ENCODE measurements at places on chromosomes 6 and 20.

- DNase-seq: no peak
These were observed 6.4 kb upstream of the PSMG4 start for GRCh38 chr6:3252369-3252768.

DNA sequence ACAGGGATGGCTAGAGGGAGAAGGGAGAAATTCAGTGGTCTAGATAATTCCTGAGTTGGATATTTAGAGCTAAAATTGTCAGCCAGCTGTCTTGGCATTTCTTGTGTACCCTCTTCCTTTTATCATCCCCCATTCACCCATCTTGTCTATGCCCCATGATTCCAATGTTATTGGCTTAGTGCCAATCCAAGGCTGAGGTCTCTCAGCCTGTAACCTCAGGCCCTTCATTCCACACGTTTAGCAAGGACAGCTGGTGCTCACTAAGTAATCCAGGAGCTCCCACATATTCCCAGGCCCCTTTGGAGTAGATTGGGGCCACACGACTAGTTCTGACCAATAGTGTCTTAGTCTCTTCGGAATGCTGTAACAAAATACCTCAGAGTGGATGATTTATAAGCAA lies 112.4 kb upstream of the ATXN1 start:
- no peak for DNase-seq

DNA sequence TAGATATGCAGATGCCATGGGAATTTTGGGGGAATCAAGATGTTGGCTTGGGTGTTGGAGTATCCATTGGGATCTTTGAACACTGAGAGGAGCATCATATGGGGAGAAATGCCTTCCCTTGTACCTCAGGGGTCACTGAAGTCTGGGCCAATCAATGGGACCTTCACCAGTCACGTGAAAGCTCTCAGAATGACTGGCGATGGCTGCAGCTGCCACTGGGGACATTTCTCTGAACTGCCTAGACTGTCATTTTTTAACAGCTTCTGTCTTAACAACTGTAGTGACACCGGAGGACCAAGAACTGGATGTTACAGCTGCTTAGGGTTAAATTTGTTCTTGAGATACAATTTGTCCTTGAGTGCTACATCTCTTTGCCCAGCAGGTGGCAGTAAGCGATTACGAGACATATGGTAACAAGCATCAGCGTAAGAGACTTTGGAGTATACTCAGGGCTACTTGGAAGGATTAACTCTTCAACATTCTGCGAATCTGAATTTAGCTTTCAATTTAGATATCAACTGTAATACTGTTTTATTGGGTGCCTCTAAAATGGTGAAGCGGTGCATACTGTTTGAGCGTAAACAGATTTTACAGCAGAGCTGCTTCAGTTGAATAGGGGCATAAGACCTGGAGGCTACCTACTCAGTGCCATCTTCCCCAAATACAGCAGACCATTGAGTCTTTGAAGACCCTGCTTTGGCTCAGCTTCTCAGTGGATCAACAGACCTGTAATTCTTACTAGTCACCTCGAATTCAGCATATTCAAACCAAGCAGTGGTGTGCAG lies 36.0 kb downstream of the CCN2 start:
- peak; percentile 43 for DNase-seq

DNA sequence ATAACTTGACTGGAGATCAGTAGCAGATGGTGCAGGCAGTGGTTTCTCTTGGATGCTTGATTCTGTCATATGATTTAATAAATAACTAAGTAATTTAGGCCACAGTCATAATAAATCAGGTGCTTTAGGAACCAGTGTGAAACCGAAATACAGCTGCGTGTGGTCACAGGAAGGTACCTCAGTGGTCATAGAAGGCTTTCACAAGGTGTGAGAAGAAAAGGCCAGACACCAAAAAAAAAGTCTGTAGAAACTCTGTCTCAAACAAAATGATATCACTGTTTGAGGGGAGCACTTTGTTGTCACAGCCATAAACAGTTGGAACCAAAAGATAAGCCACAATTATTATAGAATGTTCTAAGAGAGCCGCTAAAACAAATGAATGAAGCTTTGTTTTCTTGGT lies 56.5 kb downstream of the ARMC2 start:
- no peak for DNase-seq

DNA sequence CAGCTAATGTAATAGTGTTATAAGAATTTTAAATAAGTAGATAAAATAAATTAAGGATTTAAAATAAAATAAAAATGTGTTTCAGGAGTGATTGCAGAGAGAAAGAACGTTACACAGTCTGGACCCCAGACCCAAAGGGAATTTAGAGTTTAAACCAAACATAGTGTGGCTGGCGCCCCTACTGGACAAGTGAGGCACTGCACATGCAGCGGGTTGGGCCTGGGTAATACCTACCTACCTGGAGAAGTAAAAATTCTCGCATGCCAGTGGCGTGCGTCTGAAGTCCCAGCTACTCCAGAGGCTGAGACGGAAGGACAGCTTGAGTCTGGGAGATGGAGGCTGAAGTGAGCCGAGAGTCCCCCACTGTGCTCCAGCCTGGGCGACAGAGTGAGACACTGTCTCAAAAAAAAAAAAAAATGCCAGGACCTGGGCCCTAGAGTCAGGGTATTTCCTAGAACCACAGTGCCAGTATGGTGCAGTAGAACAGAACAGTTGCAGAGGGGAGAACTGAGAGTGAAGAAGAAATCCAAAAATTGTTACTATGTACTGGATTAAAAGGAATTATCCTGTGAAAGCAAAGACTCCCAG lies 71.4 kb upstream of the TCF21 start:
- no peak for DNase-seq

GRCh38 chr6:4971851-4972250 lies 32.0 kb downstream of the RPP40 start:
- DNase-seq: no peak

DNA sequence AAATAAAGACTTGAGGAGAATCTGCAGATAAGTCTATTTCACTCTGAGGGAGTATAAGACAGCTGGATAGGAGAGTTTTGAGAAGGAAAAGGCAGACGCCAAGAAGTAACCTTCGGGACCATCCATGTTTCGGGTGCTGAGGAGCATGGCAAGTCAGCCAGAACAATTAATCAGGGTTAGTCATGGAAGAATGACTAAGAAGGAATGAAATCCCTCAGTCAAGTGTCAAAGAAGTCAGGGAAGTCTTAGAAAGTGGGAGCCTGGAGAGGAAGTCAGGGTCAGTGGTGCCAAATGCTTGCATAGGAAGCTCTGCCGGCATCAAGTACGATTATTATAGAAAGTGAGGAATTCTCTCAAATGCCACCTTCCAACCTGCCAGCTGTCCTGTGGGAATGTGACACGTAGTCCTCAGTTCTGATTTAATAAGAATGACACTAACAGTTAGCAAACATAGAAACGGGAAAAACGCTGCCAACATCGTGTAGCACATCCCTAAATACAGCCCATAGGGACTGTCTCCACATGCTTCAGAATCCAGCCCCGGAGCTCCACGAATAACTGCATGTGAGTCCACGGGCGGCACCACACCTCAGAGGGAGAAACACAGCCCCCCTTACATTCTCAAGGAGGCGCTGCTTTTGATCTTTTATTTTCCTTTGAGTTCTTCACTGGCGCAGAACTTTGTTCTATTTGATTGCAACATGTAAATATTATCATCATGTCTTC lies 602.7 kb downstream of the PRKN start:
- no peak for DNase-seq

DNA sequence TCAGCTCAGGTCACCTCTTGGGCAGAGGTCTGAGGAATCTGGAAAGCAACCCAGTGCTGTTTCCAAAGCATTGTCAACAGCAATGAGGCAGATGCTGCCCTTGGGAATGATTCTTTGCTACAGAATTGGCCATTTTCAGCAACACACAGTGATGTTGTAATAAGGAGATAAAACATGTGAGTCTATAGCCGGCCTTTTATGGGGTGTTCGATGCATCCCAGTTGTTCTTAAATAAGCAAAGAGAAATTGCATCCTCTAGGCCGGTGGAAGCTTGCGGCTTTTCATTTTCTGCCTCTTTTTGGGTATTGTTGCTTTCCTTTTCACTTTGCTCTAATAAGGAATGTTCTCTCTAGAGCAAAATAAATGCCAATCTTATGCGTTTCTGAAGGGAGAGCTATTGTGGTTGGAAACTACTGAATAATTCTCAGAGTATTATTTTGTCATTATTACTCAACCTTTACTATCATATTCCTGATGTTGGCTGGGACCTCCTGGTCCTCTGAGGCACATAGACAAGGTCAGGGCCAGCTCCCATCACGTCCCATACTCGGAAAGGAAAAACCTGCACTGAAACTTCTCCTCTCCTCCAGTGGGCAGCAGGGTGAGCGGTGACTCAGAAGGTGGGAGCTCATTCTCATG lies 214.2 kb downstream of the CDH26 start:
- no peak for DNase-seq

GRCh38 chr6:68572525-68572924 lies 62.6 kb upstream of the ADGRB3 start:
- peak; percentile 50 for DNase-seq

GRCh38 chr6:82957171-82957867 lies 108.3 kb downstream of the UBE3D start:
- no peak for DNase-seq

- DNase-seq: no peak
These were observed 87.3 kb downstream of the KCNB1 start for GRCh38 chr20:49395183-49395582.

GRCh38 chr6:101826678-101827077 lies 433.2 kb downstream of the GRIK2 start:
- DNase-seq: no peak

DNA sequence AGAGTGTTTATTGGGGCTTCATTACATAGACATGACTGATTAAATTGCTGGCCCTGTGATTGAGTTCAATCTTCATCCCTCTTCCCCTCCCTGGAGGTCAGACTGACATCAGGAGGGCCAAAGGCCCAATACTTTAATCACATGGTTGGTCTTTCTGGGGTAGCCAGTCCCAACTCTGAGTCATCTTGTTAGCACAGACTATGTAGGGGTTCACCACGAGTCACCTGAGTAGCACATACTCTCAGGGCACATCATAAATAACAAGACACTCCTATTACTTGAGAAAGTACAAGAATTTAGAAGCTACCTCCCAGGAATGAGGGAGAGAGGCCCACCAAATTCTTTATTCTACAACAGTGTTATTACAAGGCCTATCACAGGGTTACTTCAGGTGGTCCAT lies 11.3 kb downstream of the GINS1 start:
- DNase-seq: no peak

DNA sequence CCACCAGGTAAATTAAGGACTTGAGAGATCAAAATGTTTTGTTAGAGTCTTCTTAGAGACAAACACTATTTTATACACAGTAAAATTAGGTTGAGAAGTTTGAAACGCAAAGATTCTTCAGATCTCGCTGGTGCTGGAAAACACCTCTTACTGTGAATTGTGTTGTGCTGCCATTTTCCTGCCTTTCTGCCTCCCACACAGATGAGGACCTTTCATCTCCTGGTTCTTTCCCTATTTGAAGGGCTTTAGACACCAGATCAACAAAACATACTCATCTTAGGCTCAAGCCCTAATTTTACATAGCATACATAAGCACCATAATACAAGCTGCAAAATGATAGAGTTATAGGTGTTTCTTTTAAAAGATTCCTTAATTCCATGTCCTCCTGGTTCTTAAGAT lies 18.6 kb downstream of the STAU1 start:
- DNase-seq: no peak

GRCh38 chr6:169722362-169723199 lies 1.7 kb downstream of the PHF10 start:
- DNase-seq: no peak

- no peak for DNase-seq
These were observed 63.8 kb downstream of the GMDS start for GRCh38 chr6:2181567-2181966.

DNA sequence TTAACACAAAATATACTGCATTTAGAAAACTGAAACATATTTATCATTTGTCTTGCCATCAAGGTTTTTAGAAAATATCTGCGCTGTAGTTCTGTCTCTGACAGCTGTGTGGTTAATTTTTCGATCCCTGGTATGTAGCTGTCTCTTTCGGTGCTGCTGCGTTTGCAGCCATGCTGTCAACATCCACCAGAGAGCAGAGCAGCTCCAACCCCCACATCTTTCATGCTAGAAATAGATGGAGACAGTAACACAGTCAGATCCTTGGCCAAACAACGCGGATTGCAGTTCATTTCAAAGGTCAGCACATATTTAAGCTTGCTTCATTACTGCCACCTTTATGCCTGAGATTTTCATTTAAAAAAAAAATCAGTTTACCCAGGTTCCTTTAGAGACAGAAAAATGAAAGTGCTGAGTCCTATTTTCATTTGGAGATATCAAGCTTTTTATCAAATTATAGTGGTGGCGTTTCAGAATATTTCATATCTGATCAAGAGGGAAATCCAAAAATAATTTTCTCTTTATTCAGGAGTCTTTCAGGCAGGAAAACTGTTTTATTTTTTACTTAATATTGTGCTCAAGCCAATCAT lies 157.7 kb upstream of the MMS22L start:
- DNase-seq: peak; percentile 61

- DNase-seq: peak; percentile 66
These were observed 77.9 kb downstream of the ZNF217 start for GRCh38 chr20:53515749-53516148.

GRCh38 chr6:96727144-96727543 lies 110.1 kb downstream of the GPR63 start:
- DNase-seq: no peak

GRCh38 chr6:3009930-3010329 lies 10.2 kb downstream of the NQO2 start:
- DNase-seq: no peak

- no peak for DNase-seq
These were observed 13.3 kb upstream of the HMGN4 start for GRCh38 chr6:26524722-26525370.

DNA sequence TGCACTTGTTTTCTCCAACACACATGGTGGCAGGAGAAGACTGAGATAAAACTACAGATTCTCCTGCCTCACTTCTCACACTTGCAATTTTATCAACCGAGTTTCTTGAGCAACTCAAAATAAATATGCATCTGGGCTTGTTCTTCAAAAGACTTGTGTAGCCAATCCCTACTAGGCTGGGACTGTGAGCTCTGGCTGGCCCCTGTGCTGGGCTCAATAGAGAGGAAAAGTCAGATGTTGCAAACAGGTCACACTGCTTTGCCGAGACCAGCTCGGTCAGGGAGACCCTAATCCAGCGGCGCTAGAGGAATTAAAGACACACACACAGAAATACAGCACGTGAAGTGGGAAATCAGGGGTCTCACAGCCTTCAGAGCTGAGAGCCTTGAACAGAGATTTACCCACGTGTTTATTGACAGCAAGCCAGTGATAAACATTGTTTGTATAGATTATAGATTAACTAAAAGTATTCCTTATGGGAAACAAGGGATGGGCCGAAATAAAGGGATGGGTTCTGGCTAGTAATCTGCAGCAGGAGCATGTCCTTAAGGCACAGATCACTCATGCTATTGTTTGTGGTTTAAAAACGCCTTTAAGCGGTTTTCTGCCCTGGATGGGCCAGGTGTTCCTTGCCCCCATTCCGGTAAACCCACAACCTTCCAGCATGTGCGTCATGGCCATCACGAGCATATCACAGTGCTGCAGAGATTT lies 32.7 kb downstream of the FAM50B start:
- DNase-seq: no peak
